ENCODE measurements at places on chromosomes 5 and 9.

- DNase-seq, result no peak
These were observed 295.5 kb downstream of the DTWD2 start for GRCh38 chr5:118692811-118693342.

- DNase-seq, result no peak
These were observed 1692.7 kb downstream of the EFNA5 start for GRCh38 chr5:105978011-105978410.

GRCh38 chr5:65026816-65027548, 258.3 kb downstream of the CWC27 start:
- no peak for DNase-seq

DNA sequence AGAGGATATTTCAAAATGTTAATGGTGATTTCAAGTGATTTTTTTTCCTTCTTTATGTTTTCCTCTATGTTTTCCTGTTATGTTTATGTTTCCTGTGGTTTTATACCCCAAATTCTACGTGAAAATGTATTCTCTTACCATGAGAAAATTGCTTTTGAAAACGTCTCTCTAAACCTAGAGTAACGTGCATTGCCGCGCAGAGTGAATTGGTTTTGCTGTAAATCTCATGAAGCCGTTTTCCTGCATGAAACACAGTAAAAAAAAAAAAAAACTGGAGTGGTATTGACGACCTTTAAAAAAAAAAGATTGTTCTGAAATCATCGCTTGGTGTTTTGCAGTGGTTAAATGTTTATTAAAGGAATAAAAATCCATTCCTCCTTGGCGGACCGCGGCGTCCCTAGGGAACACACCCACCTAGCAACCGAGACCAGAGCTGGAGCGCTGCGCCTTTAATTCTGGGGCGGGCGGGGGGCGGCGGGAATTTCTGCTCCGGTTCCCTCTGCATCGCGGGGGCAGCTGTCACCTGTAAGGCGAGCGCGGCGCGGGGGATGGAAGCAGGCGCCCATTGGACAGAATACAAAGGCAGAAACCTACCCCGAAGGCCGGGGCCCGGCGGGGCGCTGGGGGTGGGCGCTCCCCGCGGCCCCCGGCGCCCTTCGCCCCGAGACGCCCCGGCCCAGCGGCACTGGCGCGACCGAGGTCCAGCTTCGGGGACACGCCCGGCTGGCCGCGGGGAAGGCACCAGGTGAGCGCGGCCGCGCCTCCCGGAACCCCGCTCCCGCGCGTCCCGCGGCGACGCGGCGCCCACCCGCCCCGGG, at the start of gene SOWAHA:
Gene SOWAHA (plus strand): TSS at position 522 of the 818 bp plus-strand sequence. CDS start 320 bp downstream, outside the sequence.
- peak; percentile 19 for DNase-seq

DNA sequence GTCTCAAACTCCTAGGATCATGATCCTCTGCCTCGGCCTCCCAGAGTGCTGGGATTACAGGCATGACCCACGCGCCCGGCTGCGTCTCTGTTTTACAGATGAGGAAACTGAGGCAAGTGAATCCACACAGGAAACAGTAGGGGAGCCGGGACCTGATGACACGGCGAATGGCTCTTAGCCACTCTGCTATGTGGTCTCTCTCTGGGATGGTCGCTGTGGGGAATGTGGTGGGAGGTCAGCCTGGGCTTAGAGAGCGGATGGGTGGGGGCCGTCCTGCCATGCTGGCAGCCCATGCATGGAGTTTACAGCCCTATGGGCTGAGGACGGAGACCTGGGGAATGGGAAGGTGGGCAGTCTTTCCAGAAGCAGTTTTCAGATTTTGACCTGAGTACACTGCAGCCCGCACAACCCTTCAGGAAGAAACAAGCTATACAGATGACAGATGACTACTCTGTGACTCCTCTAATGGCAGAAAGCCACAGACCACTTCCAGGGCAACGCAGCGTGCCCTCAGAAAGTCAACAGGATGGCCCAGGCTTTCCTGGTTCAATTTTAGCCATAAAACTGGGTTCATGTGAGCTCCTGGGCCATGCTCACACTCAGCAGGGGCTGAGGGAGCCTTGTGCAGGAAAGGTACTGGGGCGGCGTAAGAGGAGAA, 136.1 kb upstream of the RAPGEF1 start:
- DNase-seq, result no peak

GRCh38 chr5:10601246-10602030, 37.6 kb downstream of the ANKRD33B start:
- peak; percentile 99 for DNase-seq

- DNase-seq, result no peak
These were observed 15.1 kb downstream of the AUH start for GRCh38 chr9:91346644-91347043.

DNA sequence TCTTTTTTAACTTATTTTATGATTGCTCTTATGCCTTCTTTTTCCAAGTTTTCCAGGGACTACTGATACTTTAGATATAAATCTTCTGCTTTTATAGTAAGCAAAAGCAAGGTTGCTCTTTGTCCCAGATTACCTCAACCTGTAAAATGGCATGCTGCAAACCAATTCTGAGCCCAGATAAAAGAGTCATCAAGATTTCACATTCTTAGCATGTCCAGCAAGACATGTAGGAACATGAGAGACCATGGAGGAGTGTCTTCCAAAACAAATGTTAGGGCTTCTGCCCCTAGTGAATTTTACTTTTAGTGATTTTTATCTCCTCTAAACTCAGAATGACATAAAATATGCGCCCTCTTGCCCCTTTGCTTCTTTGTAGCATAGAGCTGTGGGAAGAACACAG, 7.0 kb upstream of the CDC20B start:
- no peak for DNase-seq

DNA sequence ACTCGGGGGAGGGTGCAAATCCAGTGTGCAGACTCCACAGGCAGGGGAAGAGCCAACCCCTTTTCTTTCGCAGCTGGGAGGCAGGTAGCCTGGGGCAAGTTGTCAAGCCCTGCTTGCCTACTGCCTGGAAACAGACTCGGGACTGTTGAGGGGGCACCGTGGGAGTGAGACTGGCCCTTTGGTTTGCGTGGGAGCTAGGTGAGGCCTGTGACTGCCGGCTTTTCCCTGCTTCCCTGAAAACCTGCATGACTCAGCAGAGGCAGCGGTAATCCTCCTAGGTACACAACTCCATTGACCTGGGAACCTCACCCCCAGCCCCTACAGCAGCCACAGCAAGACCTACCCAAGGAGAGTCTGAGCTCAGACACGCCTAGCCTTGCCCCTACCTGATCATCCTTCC, 509.5 kb downstream of the DTWD2 start:
- DNase-seq, result no peak

DNA sequence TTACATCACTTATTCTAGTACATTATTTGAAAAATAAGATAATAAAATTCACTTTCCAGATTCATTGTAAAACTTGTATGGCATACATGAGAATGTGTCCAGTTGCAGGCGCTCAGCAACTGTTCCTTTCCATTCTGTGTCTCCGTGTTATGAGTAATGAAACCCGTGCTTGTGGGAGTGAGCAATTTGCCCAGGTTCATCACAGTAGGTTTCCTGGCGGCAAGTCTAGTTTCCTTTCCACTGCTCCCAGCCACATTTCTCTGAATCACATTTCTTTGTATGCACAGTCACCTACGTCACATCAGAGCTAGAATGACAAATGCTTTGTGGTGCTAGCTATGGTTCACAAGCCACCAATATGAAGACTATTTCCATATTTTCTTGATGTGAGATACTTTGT, 39.9 kb downstream of the MOCS2 start:
- no peak for DNase-seq

DNA sequence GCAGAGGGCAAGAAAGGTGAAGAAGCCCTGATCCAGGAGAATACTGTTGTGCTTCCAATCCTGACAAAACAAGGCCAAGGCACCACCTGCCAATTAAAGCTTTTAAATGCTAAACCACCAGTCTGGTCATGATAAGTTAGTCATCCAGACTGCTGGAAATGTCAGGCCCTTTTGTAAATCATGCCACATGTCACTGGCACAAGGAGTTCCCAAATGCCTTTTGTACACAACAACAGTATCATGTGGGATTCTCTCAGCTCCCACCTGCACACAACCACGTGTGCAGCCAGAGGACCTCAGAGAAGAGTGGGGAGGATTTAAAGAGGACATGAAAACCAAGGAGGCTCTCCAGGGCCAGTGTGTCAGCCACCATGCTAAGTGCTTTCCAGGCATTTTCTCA, 99.3 kb downstream of the CDK5RAP2 start:
- no peak for DNase-seq

DNA sequence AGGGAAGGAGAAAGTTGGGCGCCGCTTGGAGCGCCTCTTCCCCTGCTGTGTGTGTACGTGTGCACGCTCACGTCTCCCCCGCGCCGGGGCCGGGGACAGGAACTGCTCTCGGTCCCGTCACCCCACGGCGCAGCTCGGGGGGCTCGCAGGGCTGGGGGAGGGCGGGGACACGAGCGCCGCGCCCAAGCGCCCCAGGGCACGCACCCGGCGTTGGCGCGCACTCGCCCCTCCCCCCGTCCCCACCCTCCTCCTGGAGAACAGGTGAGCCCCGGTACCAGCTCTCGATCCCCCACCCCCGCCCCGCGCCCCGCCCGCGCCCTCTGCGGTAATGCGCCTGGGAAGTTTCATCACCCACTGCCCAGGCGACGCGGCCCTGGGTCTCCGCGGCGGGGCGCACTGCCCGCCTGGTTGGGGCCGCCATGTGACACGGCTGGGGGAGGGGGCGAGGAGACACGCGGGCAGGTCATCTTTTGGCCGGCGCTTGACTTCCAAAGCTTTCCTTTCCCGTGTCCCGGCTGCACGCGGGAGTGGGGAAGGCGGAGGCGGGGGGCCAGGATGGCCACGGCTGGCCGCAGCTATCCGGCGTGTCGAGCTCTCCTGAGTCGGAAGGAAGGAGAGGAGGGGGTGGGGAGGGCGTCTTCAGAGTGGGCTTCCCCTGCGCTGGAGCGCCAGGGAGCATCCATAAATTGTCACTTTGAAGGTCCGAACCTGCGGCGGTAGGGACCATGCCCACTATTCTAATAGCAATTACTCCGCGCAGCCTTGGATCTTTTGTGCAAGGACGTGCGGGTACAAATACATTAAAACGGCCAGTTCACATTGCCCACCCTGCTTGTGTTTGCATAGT, 1.5 kb upstream of the STC2 start:
- DNase-seq, result peak; percentile 78

GRCh38 chr9:114083666-114084065, 5.6 kb upstream of the AMBP start:
- no peak for DNase-seq

- no peak for DNase-seq
These were observed 9.4 kb upstream of the RAD23B start for GRCh38 chr9:107273634-107274033.

- peak; percentile 50 for DNase-seq
These were observed 31.0 kb downstream of the ABLIM3 start for GRCh38 chr5:149172261-149172660.

GRCh38 chr5:152104211-152104610, 179.6 kb upstream of the GLRA1 start:
- DNase-seq, result no peak

DNA sequence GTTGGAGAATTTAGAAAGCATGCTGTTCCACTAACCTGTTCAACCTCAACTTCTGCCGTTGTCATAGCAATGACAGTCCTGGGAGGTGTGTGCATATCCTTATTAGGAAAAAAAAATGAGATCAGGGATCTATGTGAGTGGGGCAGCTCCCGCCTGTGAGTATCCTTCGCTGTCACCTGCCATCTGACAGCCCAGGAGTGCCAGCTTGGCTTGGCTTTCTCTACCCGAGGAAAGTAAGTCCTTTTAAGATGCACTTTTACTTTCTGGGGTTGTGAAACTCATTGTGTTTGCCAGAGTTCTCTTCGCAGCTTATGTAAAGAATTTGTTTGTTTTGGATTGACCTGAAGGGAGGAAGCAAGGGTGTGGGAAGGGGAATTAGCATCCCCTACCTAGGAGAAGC, 21.8 kb downstream of the PCDHAC2 start:
- peak; percentile 68 for DNase-seq

DNA sequence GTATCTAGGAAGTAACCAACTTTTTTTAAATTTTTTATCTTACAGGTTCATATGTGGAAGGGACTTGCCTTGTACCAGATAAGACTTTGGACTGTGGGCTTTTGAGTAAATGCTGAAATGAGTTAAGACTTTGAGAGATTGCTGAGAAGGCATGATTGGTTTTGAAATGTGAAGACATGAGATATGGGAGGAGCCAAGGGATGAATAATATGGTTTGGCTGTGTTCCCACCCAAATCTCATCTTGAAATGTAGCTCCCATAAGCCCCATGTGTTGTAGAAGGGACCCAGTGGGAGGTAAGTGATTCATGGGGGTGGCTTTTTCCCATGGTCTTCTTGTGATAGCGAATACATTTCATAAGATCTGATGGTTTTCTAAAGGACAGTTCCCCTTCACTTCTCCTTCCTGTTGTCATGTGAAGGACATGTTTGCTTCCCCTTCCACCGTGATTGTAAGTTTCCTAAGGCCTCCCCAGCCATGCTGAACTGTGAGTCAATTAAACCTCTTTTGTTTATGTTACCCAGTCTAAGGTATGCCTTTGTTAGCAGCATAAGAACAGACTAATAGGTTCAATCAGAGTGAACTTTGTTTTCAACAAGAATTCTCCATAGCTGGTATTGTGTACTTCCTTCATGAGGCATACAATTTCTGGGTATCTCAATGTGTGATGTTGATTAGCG, 535.6 kb upstream of the MEF2C start:
- DNase-seq, result no peak

DNA sequence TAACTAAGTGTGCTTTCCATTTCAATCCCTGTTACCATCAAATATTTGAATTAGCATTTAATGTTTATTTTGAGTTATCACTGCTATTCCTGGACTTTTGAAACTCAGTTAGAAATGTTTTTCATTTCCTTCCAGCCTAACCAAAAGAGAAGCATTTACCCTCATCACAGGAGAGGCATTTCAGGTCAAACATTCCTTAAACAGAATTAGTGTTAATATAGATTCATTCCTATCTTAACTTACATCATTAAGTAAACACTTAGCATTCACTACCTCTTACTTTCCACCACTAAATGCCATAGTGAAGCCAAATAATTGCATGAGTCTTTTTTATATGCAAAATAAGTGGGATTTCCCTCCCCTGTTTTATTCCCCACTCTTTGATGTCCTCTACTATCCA, 136.6 kb upstream of the OR13F1 start:
- no peak for DNase-seq

- no peak for DNase-seq
These were observed 132.4 kb downstream of the GCNT1 start for GRCh38 chr9:76591256-76591950.

DNA sequence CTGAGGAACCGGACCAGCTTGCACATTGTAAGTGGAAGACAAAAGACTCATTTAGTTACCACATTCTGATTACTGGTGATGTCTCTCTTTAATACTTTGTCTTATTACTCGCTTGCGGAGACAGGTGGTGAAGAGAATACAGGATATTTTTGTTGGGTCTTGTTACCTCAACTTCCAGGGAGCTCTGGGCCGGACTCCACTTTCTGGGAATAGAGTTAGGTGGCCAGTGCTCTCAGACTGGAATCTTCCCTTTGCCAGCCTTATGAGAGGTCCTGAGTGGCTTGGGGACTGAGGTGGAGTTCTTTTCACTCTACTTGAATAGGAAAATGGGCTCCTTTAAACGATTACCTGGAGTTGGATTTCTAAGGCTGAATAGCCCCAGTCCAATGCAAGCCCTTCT, 33.3 kb upstream of the SPRY4 start:
- no peak for DNase-seq

DNA sequence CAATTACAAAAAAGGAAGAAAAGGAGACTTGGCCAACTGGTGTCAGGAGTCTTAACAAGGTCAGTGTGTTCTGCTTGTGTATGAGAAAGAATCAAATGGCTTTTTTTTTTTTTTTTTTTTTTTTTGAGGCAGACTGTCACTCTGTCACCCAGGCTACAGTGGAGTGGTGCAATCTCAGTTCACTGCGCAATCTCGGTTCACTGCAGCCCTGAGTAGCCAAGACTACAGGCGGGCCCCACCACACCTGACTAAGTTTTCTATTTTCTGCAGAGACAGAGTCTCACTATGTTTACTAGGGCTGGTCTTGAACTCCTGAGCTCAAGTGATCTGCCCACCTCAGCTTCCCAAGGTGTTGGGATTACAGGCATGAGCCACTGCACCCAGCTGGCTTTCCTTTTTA, 3.1 kb upstream of the IL7R start:
- DNase-seq, result no peak

All from PC-9 (cell line).